Lung microvascular endothelial cell (primary cell): ENCODE measurements at places on chromosomes 3 and 15. TPM values are rescaled to one million over a fixed set of nuclear protein-coding genes. Genes with fewer than 3 reads are reported as not detected.

IFT122 gene
- total RNA-seq, result 23.5 and 37.9 TPM in 2 replicates

OXSR1 gene
- 24.0 and 32.1 TPM in 2 replicates for total RNA-seq

CLEC3B gene
- total RNA-seq, result 0.20 and 0.22 TPM in 2 replicates

GRCh38 chr3:147428754-147429153, 19.6 kb downstream of the ZIC1 start:
- no peak for DNase-seq

DNA sequence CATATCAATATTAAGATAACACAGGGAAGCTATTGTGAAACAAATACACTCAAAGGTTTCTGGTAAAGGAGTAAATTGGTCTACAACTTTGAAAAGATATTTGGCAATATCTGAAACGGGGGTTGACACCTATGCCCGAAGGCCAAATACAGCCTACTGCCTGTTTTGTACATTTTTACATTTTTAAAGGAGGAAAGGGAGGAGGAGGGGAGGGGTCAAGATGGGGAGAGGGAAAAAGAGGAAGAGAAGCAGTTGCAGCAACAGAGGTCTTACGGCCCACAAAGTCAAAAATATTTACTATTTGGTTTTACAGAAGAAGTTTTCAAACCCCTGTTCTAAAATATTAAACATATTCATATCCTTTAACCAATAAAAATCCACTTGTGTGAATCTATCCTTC, 94.2 kb downstream of the FMN1 start:
- DNase-seq, result no peak

DNA sequence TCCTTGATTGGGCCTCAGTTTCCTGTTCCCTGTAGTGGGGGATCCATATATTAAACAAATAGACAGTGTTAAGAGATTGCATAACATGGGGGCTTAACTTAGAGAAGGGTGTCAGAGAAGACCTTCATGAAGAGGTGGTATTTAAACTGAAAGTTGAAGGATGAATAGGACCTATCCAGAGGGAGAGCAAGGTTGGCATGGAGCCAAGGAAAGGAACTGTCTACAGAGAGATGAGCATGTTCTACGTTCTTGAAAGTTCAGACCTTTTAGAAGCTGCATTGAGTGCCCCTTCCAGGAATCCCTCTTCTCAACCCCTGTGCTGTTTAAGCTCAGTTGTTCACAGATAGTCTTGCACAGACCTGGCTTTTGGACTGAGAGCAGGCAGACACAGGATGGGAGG, 2.4 kb downstream of the HTD2 start:
- peak; percentile 32 for DNase-seq

DNA sequence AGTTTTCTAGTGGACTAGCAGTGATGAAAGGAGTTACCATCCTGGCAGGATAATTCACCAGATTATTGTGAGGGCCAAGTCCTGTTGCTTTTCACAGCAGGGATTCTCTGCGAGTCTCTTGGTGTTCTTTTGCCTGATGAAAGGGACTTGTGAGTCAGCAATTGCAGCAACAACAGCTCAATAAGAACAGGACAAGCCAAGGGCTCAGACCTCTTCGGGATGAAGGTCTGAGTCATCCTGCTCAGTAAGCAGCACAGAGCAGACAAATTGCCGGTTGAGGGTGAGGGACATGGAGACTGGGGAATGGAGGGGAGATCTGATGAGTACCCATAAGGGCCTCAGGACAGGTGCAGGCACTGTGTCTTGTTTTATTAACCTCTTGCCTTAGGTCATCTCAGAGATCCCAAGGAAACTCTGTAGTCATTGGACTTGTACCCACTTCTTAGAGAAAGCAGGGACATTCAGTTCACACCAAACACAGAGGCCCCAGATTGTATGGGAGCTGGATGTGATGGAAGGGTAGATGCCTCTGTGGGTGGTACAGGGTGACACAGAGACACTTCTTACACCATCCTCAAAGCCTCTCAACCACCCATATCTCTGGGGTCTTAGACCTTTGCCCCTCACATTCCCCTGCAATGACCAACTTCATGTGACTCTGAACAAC, 173.8 kb upstream of the TLE3 start:
- peak; percentile 22 for DNase-seq

DNA sequence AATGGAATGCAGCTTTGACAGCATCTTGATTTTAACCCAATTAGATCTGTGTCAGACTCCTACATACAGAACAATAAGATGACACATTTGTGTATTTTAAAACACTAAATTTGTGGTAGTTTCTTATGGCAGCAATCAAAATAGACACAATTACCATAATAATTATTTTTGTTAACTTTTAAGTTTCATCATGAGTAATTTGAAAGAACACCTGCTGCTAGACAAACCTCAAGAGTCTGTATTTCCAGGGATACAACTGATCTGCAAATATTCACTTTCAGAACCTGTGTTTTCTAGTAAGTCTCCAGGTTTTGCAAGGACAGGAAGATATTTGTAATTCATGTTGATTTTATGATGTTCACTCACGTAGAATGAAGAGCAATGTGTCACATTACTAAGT, 736.8 kb downstream of the DIPK2A start:
- DNase-seq, result no peak
